Stimulated activated effector memory CD8-positive, alpha-beta T cell treated with anti-CD3 and anti-CD28 coated beads, Interleukin-12 subunit alpha, Interleukin-12 subunit beta, amount 100 ng/mL, for 72 hours (primary cell): ENCODE measurements at places on chromosomes 1 and 21.
A peak's percentile ranks its signal among the peaks of the same experiment; 100 is the strongest.

DNA sequence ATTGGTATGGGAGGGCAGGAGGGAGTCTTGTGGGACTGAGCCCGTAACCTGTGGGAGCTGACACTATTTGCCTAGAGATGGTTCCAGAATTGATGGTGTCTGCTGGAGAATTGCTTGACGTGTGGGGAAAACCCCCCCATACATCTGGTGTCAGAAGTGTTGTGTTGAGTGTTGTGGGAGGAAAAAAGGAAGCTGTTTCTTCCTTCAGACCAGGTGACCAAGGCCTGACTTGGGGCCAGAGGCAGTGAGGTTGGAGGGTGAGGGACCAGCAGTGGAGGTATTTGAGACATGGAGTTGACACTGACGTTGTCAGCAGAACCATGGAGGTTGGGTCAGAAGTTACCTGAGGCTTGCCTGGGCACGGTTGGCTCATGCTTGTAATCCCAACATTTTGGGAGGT is 8.3 kb downstream of the SHISAL2A start:
- no peak for DNase-seq

DNA sequence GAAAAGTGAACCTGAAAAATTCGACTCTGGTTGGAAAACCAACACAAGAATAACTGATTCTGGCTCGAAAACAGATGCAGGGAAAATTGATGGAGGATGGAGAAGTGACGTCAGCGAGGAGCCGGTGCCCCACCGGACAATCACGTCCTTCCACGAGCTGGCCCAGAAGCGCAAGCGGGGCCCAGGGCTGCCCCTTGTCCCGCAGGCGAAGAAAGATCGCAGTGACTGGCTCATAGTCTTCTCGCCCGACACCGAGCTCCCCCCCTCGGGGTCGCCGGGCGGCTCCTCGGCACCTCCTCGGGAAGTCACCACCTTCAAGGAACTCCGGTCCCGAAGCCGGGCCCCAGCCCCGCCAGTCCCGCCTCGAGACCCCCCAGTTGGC is 1.9 kb downstream of the RUSC1 start:
- no peak for DNase-seq

GRCh38 chr1:239891621-239892358 is 199.9 kb upstream of the FMN2 start:
- DNase-seq: no peak

GRCh38 chr1:62043154-62043553 is 151.5 kb upstream of the L1TD1 start:
- no peak for DNase-seq

GRCh38 chr1:90313778-90314177 is 318.9 kb downstream of the ZNF326 start:
- DNase-seq: no peak

GRCh38 chr1:166703726-166704462 is 135.4 kb upstream of the POGK start:
- no peak for DNase-seq

GRCh38 chr1:92366040-92366395 is 67.2 kb downstream of the RPAP2 start:
- DNase-seq: peak; percentile 52

- no peak for DNase-seq
Observed at GRCh38 chr1:56340977-56341376, 238.4 kb downstream of the PLPP3 start.

DNA sequence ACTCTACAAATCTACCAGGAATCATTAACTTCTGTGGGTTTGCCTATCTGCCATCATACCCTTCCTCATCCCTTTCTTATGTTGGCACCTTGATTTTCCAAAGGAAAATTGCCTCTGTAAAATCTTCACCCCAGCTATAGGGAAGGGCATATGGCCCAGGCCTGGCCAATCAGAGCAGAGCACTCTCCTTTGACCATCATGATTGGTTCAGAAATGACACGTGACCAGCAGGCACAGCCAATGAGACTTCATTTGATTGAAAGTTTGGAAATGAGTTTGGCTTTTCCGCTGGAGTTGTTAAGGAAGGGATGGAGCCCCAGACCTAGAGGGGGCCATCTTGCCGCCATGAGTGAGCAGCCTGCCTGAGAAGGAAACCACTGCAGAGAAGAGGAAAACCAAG is 35.1 kb upstream of the IFFO2 start:
- DNase-seq: no peak

DNA sequence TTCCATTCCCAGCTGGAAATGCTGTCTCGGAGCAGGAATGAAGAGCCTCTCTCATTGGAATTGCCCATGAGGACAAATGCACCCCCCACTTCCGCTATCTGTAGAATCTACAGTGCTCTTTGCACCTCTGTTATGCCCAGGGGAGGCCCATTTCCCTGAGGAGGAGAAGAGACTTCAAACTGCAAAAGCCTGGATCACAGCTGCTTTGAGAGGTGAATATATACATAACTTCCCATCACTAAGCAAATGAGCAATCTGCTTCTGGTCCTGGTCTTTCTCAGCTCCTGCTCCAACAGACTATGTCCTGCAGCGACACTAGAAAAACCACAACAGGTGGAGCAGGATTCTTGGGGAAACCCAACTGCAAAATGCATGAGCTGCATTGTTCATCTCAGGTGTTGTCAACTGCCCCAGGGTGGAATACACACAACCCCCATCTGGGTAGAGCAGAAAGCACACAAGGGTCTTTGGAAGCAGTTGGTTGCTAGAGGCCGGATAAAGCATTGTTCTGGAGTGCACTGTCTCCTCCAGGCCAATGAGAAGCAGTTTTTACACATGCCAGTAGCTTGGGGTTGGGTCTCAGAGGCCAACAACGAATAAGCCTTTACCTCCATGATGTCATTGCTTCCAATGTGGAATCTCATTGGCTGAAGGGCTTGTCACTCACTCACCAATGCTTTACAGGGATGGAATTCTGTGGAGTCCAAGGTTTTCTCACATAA is 67.7 kb upstream of the RAB4A start:
- no peak for DNase-seq

GRCh38 chr21:16866851-16867250 is 646.0 kb upstream of the CXADR start:
- DNase-seq: no peak

DNA sequence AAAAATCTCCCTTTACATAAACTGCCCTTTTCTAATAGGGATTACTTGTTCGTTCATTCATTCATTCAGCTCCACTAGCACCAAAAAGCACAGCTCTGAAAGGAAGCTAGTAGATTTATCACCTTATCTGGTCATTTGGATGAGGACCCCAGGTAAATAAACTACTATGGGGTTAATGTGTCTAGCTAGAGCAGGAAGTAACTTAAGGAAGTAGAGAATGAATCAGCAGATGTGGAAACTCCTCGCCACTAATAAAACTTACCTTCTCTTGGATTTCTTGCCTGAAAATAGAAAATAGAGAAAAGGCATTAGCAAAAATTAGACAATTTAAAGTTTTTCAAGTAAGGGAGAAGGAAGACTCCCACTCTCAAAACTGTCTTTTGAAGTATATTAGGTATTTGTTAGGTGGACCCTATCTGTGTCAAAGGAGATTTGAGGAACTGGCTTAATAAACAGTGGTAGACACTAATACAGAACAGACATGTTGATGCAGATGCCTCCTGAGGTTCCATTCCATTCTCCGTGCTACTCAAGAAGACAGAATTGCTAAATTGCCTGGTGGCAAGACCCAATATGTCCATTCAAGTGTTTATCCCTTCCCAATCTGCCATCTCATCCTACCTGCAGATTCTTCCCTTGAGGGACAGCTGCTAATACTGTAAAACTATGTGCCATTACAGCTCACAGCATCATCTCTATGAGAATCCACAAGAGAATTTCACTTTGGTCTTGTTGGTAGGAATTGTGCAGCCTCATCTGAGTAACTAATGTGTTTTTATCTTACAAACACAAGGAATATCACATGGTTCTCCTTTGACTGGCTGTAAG is 14.9 kb downstream of the SELL start:
- DNase-seq: no peak

DNA sequence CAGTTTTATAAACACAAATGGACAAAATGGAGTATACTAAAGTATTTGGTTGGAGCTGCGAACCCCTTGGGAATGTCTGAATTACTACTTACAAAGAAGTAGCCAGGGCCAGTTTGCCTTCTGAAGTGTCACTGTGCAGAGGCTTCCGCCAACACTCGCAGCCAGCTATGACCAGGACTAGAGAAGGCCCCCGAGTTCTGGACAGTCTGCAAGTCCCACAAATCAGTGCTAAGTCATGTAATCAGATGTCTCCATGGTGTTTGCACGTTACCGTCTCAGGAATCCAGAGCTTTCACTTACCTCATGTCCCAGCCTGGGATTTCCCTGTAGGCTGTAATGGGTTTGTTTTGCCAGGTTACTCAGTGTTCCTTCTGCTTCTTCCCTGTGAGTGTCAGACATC is 106.6 kb upstream of the SPAG17 start:
- no peak for DNase-seq

- no peak for DNase-seq
Observed at GRCh38 chr1:218575079-218575478, 229.9 kb downstream of the TGFB2 start.

- peak; percentile 55 for DNase-seq
Observed at GRCh38 chr1:172638885-172639831, 19.7 kb upstream of the FASLG start.

DNA sequence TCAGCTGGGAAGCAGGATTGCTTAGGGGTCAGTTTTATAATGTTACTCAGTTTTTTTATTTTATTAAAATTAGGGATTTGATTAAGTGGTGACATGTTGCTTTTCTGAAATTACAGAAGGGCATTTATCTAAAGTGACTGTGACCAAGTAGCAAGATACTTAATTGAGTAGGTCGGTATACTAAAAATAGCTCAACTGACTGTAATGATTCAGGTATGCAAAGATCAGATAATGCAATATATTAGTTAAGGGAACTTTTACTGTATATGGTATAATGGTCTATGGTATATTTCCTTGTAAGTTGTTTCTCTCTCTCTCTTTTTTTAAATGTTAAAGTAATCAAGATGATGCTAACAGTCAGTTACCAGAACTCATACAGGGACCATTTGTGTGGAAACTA is 26.2 kb downstream of the RLF start:
- no peak for DNase-seq

GRCh38 chr1:230509281-230509977 is 83.3 kb upstream of the PGBD5 start:
- no peak for DNase-seq

DNA sequence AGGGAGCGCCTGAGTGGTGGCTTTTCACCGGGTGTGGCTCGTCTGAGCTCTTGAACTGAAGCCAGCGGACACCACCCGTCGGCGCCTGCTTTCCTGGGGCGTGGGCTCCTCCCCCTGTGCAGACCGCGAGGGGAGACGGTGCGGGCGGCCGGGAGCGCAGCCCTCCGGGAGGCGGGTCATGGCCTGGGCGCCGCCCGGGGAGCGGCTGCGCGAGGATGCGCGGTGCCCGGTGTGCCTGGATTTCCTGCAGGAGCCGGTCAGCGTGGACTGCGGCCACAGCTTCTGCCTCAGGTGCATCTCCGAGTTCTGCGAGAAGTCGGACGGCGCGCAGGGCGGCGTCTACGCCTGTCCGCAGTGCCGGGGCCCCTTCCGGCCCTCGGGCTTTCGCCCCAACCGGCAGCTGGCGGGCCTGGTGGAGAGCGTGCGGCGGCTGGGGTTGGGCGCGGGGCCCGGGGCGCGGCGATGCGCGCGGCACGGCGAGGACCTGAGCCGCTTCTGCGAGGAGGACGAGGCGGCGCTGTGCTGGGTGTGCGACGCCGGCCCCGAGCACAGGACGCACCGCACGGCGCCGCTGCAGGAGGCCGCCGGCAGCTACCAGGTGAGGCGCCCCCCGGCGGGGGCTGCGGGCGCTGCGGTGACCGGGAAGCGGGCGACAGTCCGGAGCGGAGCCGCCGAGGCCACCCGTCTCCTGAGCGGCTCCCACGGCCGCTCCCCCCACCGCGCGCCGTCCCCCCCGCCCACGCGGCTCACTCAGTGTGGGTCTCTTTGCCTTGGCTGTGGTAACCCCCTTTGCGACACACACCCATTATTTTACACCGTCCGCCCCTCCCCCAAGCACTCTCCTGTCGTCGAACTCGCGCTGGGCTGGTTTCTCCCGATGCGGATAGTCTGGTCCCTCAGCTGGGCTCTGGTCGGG is at the start of gene TRIM58:
Gene TRIM58 (plus strand): TSS at position 119 of the 916 bp plus-strand sequence. CDS start 60 bp downstream, at position 179.
- no peak for DNase-seq

DNA sequence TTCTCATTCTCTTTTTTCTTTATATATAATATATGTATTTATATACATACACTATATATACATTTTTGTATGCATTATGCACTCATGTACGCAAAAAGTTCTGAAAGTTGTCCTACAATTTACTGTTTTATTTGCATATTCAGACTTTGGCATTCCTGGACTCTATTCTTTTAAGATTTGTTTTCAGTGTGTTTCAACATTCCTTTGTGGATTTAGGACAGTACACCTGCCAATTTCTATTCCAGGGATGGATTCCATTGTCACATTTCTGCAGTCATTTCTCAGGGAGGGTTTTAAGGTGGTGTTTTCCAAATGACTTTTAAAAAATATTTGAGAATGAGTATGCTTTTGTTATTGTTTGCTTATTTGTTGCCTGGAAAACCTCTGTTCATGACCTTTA is 76.2 kb downstream of the TPR start:
- no peak for DNase-seq

- DNase-seq: no peak
Observed at GRCh38 chr1:206684003-206684402, 702 bp upstream of the MAPKAPK2 start.

DNA sequence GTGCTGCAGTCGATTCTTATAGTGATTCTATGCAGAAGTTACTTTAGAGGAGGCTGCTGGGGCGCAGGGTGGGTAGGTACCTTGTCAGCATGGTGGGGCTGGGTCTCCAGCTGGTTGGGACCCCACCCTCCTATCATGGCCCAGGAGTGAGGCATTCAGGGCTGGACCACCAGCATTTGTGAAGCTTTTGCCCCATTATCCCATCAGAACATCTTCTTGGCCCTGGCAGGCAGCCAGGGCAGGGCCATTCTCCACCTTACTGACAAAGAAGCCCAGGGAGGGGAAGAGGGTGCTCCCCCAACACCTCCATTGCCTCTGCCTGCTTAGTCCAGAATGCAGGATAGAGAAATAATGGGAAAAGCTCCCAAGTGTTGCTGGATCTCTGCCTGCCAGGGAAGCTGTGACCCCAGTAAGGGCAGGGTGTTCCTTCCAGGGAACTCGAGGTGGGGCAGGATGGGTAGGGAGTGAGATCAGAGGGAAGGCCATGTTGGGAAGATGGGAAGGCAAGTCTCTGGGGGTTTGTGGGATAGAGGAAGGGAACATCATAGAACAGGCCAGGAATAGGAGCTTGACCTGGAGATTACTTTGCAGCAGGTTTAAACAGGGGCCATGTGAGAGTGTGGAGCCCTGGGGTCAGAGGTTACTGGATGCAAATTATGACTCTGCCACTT is 16.2 kb upstream of the SLC2A1 start:
- no peak for DNase-seq

DNA sequence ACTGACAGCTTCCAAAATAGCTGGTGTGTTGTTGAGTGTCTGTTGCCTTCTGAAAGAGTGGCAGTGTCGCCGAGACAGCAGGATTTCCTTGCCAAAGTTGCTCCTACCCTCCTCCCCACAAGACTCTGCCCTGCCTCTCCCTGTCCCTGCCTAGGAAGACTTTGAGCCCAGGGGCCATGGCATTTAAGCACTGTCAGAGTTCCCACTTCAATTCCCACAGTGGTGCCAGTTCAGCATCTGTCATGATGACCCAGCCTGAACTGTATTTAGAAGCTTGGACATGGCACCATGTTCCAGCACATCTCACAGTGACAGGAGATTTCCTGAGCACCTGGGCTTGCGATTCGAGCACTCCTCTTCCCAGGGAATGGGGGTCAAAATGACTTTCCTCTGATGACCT is 43.6 kb downstream of the TBX15 start:
- no peak for DNase-seq

- DNase-seq: no peak
Observed at GRCh38 chr1:17791055-17791390, 35.9 kb downstream of the ACTL8 start.

GRCh38 chr1:25818569-25818968 is 1.2 kb upstream of the MTFR1L start:
- DNase-seq: no peak
